ENCODE measurements at places on chromosomes 6 and 20. TPM values are rescaled to one million over a fixed set of nuclear protein-coding genes. Genes with fewer than 3 reads are reported as not detected.

DLK2 gene
- total RNA-seq, result 5.8 TPM

TMEM170B gene
- 0.26 TPM for total RNA-seq

LST1 gene
- total RNA-seq, result not detected

PDCD2 gene
- 126 TPM for total RNA-seq

ADGRF1 gene
- total RNA-seq, result not detected

C6orf141 gene
- total RNA-seq, result 1.0 TPM

PBOV1 gene
- not detected for total RNA-seq

COX4I2 gene
- total RNA-seq, result 0.23 TPM
